ENCODE measurements at places on chromosomes 4 and X.

- no peak for DNase-seq
These were observed 7.2 kb downstream of the TBC1D14 start for GRCh38 chr4:6916587-6917460.

GRCh38 chr4:8516996-8517550, 63.1 kb upstream of the GPR78 start:
- DNase-seq: no peak

DNA sequence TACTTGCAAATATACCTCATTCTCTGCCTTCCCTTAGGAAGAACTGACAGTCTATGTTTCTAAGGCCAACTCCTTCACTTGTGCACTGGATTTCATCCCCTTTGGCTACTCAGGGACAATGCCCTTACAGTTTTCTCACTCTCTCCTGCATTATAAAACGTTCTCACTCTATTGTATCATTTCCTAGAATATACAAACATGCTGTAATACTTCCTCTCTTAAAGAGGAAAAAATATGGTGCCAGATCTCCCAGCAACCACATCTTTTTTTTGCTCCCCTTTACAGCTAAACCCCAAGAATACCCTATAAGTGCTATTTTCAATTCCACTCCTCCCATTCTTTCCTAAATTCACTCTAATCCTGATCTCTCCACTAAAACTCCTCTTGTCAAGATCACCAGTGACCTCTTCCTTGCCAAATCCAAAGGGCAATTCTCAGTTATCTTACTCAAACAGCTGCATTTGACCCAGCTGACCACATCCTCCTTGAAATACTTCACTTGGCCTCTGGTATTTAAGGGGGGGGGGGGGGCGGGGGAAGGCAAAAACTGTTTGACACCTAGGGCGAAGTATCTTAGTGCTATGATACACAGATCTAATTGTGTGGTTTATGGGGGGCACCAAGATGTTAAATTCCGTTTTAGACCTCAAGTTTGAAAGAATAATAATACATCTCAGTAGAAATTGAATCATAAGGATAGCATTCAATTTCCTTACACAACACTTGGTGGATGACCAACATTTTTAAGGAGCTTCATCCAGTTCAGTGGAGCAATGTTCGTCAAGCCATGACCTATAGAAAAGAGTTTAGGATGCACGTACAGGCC, 1.6 kb downstream of the RCHY1 start:
- peak; percentile 20 for DNase-seq

- DNase-seq: no peak
These were observed 102.4 kb downstream of the ADGRA3 start for GRCh38 chr4:22413471-22413870.
